ENCODE measurements at places on chromosomes 12 and 14. TPM values are rescaled to one million over a fixed set of nuclear protein-coding genes. Genes with fewer than 3 reads are reported as not detected.

The ING4 gene
- total RNA-seq, result 40.1 TPM

The STYK1 gene
- total RNA-seq, result not detected

- H3K4me3 ChIP-seq, result no peak overlapping the region
- DNase-seq, result no peak
- H3K4me1 ChIP-seq, result no peaks in the 10 kb centered on the region
- no peak overlapping the region for H3K27ac ChIP-seq
- H3K36me3 ChIP-seq, result no peaks in the 10 kb centered on the region
- H3K27me3 ChIP-seq, result no peaks in the 10 kb centered on the region
Measured at GRCh38 chr14:59695198-59695597, 118.6 kb upstream of the CCDC175 start.

DNA sequence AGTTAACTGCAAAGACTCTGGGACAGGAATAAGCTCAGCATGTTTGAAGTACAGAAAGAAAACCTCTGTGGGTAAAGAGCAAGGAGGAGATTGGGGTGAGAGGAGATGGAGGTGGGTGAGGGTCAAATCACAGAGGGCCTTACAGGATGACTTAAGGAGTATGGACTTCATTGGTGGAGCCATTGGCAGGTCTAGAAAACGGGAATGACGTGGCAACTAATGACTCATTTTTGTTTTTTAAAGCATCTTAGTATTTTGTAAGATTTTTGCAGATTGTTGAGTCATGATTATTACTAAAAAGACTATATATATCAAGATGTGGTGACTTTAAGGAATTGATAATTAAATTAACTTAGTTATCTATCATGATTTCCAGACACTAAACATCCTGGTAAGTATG lies 18.5 kb downstream of the UTP20 start:
- H3K4me3 ChIP-seq, result no peak overlapping the region
- H3K27ac ChIP-seq, result no peak overlapping the region
- DNase-seq, result no peak
- peaks cover 39% of the 10 kb centered on the region for H3K36me3 ChIP-seq
- H3K27me3 ChIP-seq, result no peaks in the 10 kb centered on the region

GRCh38 chr14:90087433-90087832 lies 25.6 kb downstream of the KCNK13 start:
- peak; percentile 63 for DNase-seq
- no peaks in the 10 kb centered on the region for H3K4me1 ChIP-seq
- H3K27me3 ChIP-seq, result no peaks in the 10 kb centered on the region
- no peaks in the 10 kb centered on the region for H3K36me3 ChIP-seq

GRCh38 chr14:102873131-102873530 lies 49.3 kb upstream of the AMN start:
- peaks cover 89% of the 10 kb centered on the region for H3K36me3 ChIP-seq
- DNase-seq, result no peak
- no peak overlapping the region for H3K27ac ChIP-seq
- H3K4me1 ChIP-seq, result no peaks in the 10 kb centered on the region
- H3K27me3 ChIP-seq, result no peaks in the 10 kb centered on the region

DNA sequence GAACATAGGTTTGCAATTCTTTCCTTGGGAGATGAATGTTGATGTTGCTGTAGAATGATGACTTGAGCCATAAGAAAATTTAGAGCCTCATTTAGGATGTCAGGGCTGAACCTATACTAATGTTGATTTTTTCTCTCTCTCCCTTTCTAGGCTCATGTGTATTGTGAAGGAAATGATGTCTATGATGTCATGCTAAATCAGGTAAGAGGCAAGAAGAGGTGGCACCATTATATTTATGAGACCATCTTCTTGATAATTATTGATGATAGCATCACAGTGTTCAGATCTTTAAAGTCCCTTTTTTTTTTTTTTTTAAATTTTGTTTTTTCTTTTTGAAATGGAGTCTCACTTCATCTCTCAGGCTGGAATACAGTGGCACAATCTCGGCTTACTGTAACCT lies 3.3 kb downstream of the PARP2 start:
- peaks cover 18% of the 10 kb centered on the region for H3K4me1 ChIP-seq
- H3K27me3 ChIP-seq, result no peaks in the 10 kb centered on the region
- H3K27ac ChIP-seq, result no peak overlapping the region
- no peak for DNase-seq
- no peak overlapping the region for H3K4me3 ChIP-seq

DNA sequence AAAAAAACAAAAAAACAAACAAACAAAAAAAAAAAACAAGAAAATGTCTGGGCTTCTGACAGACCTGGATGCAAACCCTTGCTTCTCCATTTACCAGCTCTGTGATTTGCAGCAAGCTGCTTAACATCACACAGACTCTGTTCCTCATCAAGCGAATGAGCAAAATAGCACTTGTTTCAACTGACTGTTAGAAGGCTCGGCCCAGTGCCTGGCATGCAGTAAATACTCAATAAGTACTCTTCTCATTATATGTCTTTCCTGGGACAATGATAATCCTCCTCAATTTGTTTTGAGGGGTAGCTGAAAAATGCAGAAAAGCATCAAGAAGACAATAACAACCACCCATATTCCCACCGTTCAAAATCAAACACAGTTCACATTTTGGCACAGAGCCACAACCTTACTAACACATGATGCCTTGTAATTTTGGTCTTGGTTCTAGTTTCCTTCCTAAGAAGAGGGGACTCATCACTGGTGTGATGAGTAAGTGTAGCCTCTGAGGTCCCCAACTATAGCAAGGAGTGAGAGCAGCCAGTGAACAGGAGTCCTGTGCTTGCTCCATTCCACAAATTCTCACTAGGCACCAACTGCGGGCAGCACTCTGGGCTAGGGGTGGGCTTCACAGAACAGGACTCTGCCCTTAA lies 60.4 kb downstream of the TTC7B start:
- no peaks in the 10 kb centered on the region for H3K27me3 ChIP-seq
- H3K27ac ChIP-seq, result no peak overlapping the region
- H3K4me1 ChIP-seq, result peaks cover 19% of the 10 kb centered on the region
- no peaks in the 10 kb centered on the region for H3K36me3 ChIP-seq

DNA sequence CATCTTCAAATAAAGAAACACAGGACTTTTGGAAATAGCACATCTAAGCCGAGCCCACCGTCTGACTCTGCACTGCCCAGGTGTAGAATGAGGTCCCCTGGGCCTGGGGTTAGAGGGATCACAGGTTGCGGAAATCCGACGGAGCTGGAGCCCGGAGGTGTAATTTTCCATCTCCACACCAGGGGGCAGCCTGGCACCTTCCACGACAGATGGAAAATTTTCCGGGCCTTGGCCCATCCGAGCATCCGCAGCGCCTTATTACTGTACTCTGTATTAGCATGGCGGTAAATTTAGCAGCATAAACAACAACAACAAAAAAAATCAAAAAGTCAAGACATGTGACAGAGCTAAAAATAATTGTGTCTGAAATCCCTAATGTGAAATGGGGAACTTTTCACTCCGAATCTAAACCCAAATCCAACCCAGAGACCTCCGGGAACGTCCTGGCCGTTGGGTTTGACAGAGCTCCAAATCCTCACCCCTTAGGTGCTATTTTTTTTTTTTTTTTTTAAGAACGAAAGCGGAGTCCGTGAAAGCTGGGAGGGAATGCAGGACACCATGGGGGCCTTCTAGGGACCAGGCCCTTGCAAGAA lies 93.9 kb downstream of the KSR2 start:
- H3K27me3 ChIP-seq, result no peaks in the 10 kb centered on the region
- no peaks in the 10 kb centered on the region for H3K36me3 ChIP-seq
- peaks cover 9% of the 10 kb centered on the region for H3K4me1 ChIP-seq

- no peaks in the 10 kb centered on the region for H3K27me3 ChIP-seq
- no peak overlapping the region for H3K4me3 ChIP-seq
- no peak for DNase-seq
- no peak overlapping the region for H3K27ac ChIP-seq
- H3K4me1 ChIP-seq, result peaks cover 5% of the 10 kb centered on the region
- no peaks in the 10 kb centered on the region for H3K36me3 ChIP-seq
Measured at GRCh38 chr12:64186789-64187188, 35.3 kb downstream of the KICS2 start.

DNA sequence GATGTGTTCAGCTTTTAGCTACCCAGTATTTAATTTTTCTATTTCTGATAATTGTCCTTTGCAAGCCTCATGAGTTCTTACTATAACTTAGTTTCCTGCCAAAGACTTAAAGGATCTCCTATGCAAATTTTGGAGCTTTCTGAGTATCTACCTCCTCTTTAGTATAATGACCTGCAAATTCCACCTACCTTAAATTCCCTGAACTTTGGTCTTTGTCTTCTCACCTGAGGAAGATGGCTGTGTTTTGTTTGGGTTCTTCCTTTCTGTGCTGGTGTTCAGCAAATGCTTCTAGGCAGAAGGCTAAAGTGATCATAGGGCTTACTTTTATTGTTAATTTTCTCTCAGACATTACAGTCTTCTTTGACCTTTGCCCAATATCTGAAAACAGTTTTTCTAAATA lies 142.8 kb downstream of the FUT8 start:
- peak overlapping the region; percentile 10 for H3K27ac ChIP-seq
- 0 out of 2 replicates have a peak overlapping the region, but pooled peaks have one; percentile 15 for H3K4me3 ChIP-seq
- H3K36me3 ChIP-seq, result no peaks in the 10 kb centered on the region
- H3K4me1 ChIP-seq, result peaks cover 33% of the 10 kb centered on the region
